Heart right ventricle (tissue), 16 donors: ENCODE measurements at places on chromosomes 16 and 17. TPM values are rescaled to one million over a fixed set of nuclear protein-coding genes. Genes with fewer than 3 reads are reported as not detected.

- H3K4me1 ChIP-seq = peaks cover 23% of the 10 kb centered on the region
- no peak overlapping the region for H3K4me3 ChIP-seq
- H3K27me3 ChIP-seq = no peaks in the 10 kb centered on the region
- no peak for DNase-seq
These were observed 16.5 kb downstream of the KATNIP start for GRCh38 chr16:27566417-27566816.

DNA sequence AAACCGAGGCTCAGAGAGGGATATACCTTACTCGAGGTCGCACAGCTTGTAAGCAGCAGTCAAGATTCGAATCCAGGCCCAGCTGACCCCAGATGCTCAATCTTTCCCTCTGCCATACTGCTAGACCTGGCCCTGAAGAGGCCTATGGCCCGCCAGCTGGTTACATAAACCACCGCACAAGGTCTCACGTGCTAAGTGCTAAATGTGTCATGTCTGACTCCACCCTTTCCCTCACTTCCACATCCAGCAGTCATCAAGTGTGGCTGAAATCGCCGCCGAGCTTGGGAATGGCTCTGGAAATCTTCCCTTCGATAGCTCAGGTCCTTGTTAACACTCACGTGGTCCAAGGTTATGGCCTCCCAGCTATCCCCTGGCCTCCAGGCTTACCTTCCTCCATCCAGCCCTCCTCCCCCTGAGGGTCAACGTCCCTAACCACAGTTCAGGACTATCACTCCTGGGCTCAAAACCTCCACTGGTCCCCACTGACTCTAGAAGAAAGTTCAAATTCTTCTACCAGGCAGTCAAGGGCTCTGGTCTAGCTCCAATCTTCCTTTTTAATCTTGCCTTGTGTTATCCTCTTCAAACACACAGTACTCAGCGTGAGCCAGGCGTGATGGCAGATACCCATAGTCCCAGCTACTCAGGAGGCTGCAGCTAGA, 3.5 kb downstream of the ZBTB4 start:
- DNase-seq = peak; percentile 71
- H3K4me1 ChIP-seq = peaks cover 57% of the 10 kb centered on the region
- H3K27me3 ChIP-seq = no peaks in the 10 kb centered on the region
- no peak overlapping the region for H3K4me3 ChIP-seq
- H3K27ac ChIP-seq = peak overlapping the region; percentile 100

GRCh38 chr17:69810326-69810965, 264.6 kb upstream of the KCNJ16 start:
- no peak overlapping the region for H3K27ac ChIP-seq
- H3K27me3 ChIP-seq = no peaks in the 10 kb centered on the region
- DNase-seq = no peak

Gene PPP1R27
- not detected for total RNA-seq

- peaks cover 39% of the 10 kb centered on the region for H3K27me3 ChIP-seq
- H3K27ac ChIP-seq = no peak overlapping the region
- DNase-seq = no peak
- no peak overlapping the region for H3K4me3 ChIP-seq
These were observed 4.2 kb upstream of the KRTAP4-5 start for GRCh38 chr17:41153856-41154255.

DNA sequence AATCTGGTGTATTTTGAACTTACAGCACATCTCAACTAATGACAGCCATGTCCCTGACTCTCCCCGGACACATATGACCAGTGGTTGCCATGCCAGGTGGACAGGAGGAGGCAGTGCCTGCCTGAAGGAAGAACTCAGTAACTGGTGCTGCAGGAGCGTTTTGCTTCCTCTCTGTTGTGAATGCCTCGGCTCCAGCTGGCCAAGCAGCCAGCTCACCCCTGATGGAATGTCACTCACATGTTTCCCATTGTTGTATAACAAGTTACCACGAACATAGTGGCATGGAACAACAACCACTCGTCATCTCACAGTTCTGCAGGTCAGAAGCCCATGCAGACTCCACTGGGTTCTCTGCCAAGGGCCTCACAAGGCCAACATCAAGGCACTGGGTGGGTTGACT, 20.1 kb upstream of the IRF8 start:
- no peak overlapping the region for H3K4me3 ChIP-seq
- no peak for DNase-seq
- no peaks in the 10 kb centered on the region for H3K36me3 ChIP-seq
- no peaks in the 10 kb centered on the region for H3K4me1 ChIP-seq
